ENCODE measurements at places on chromosomes 7 and 10. TPM values are rescaled to one million over a fixed set of nuclear protein-coding genes. Genes with fewer than 3 reads are reported as not detected.

DNA sequence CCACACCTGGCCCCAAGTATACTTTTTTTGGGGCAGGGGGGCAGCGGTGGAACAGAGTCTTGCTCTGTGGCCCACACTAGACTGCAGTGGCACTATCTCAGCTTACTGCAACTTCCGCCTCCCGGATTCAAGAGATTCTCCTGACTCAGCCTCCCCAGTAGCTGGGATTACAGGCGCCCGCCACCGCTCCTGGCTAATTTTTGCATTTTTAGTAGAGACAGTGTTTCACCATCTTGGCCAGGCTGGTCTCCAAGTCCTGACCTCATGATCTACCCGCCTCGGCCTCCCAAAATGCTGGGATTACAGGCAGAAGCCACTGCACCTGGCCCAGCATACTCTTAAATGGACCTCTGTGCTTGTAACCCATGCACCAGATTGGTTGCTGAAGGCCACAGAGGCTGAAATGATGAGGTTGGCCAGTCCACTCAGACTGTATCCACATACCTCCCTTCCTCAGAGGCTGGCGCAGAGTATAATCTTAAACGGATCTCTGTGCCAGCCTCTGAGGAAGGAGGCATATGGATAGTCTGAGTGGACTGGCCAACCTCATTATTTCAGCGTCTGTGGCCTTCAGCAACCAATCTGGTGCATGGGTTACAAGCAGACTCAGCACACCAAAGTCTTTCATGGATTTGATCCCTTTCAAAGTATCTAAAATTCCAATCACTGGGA is 3.0 kb downstream of the CALN1 start:
- ATAC-seq: no peak

GRCh38 chr10:121935702-121936101 is 7.9 kb upstream of the ATE1 start:
- no peak for ATAC-seq

- ATAC-seq: no peak
Observed at GRCh38 chr10:34596351-34596750, 218.7 kb downstream of the PARD3 start.

- ATAC-seq: peak; percentile 22
Observed at GRCh38 chr7:135274495-135275268, 41.0 kb downstream of the STRA8 start.

DNA sequence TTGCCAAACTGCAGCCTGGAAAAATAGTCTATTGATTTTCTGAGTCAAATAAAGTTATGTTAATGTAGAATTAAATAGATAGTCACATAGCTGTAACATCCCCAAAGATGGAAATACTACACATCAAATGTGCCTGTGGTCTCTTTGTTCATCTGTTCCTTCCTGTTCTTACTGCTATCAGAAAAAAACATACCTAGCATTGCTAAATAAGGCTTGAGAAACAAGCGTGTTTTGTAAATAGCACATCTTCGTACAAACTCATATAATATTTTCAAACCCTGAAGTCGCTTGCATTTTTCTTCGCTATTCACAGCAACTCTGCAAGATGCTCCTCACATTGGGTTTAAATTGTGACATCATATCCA is 116.1 kb downstream of the KLF6 start:
- no peak for ATAC-seq

- no peak for ATAC-seq
Observed at GRCh38 chr7:110050785-110051184, 1040.1 kb upstream of the LRRN3 start.

GRCh38 chr7:53209129-53209528 is 173.7 kb downstream of the POM121L12 start:
- no peak for ATAC-seq

DNA sequence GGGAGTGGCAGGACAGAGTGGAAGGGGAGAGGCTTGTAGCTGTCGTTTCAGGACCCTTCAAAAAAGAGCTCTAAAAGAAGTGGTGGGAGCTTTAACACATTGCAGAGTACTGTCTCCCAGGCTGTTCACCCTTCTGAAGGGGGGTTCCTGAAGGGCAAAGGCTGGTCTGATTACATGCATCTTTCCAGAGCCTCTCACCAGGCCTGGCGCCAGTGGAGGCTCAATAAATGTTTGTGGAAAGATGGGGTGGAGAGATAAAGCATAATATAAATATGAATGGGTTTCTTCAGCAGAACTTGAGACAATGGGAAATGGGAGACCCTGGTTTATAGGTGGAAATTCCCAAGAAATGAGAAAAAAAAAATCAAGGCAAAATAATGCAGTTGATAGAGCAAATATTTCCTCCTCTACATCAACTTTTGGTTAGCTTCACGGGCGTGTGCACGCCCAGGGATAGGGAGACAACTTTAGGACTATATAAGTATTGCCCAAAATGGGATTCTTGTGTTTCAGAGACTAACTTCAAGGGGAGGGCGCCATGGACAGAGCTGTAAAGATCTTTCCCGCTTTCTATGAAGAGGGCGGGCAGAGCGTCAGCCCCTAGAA is 613 bp upstream of the BUB3 start:
- ATAC-seq: no peak

- ATAC-seq: no peak
Observed at GRCh38 chr7:86149024-86149665, 494.6 kb upstream of the GRM3 start.

- ATAC-seq: no peak
Observed at GRCh38 chr7:18315241-18315640, 180.3 kb upstream of the HDAC9 start.

- ATAC-seq: no peak
Observed at GRCh38 chr7:31372231-31372959, 31.9 kb upstream of the NEUROD6 start.

DNA sequence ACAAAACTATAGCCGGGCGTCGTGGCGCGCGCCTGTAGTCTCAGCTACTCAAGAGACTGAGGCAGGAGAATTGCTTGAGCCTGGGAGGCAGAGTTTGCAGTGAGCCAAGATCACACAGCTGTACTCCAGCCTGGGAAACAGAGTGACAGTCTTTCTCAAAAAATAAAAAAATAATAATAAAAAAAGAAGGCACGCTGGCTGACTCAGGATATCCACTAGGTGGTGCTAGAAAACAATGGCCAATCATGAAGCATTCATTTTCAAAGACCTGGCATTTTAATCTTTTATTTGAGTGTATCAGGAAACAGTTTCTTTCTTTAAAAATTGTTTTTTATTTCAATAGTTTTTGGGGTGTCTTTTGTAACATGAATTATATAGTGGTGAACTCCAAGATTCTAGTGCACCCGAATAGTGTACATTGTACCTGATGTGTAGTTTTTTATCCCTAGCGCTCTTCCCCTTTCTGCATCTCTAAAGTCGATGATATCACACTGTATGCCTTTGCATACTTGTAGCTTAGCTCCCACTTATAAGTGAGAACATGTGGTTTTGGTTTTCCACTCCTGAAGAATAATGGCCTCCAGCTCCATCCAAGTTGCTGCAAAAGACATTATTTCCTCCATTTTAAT is 88.6 kb downstream of the LYZL1 start:
- ATAC-seq: no peak

DNA sequence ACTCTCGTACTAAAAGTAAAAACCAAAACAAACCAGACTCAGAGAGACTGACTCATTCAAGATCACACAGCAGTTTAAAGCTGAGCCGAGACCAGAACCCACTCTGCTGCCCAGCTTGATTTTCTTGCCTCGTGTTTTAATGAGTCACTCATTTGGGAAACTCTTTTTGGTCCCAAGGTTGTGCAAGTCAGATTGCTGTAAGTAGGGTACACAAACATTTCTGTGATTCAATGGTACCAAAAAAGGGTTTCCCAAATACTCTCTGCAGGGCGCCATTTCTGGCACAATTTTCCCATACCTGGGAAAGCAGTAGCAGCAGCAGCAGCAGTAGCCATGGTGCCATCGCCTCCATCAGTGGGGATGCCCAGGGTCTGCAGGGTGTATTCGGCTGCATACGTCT is 69.9 kb downstream of the ASAH2B start:
- no peak for ATAC-seq

DNA sequence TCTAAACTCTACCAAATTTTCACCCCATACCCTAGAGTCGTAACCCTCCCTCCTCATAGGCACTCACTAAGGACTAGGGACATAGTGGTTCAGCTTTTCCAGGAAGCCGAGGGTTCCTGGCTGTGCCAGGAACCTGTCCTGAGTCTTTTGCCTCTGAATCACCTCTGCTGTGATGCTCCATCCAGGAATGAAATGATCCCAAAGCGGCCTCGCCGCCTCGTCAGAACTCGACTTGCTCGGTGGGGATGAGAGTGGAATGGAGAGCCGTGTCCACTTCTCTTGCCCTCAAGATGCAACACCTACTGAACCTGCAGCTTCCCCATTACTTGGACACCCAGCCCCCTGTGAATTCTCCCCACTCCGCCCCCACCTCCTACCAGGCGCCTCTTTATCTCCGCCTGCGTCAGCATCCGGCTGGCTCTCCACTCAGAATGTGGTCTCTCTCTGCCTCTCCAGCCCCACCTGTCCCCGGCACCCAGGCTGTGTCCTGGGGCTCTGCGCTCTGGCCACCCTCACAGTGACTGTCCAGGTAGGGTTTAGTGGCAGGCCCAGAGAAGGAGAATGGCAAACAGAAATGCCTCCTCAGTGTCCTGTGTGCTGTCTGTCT is 366.1 kb upstream of the ZNF32 start:
- no peak for ATAC-seq

- no peak for ATAC-seq
Observed at GRCh38 chr10:1255118-1255517, 198.9 kb downstream of the WDR37 start.

GRCh38 chr7:35716038-35716803 is 21.3 kb upstream of the HERPUD2 start:
- ATAC-seq: peak; percentile 55

GRCh38 chr10:30813872-30814481 is 184.4 kb upstream of the LYZL2 start:
- ATAC-seq: peak; percentile 30

- no peak for ATAC-seq
Observed at GRCh38 chr7:41969561-41970105, 266.7 kb upstream of the INHBA start.

DNA sequence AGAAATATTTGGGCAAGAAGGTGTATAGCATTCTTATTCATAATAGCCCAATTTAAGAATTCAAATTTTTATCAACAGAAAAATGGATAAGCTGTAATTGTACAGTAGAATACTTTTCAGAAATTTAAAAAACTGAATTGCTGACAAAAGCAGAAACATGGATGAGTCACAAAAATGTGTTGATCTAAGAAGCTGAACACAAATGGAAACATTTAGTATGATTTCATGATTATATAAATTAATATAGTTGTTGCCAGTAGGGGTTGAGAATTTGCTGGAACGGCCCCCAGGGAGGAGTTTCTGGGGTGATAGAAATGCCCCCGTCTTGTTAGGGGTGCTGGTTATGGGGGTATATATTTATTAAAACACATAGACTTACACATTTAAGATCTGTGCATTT is 179.1 kb downstream of the KLF6 start:
- ATAC-seq: no peak

- ATAC-seq: peak; percentile 81
Observed at GRCh38 chr10:131453721-131454634, 142.5 kb upstream of the TCERG1L start.

- ATAC-seq: no peak
Observed at GRCh38 chr7:15832996-15833395, 146.5 kb upstream of the MEOX2 start.

GRCh38 chr7:30702200-30702599 is 19.9 kb upstream of the CRHR2 start:
- ATAC-seq: no peak

- no peak for ATAC-seq
Observed at GRCh38 chr7:935164-935873, 19.2 kb downstream of the ADAP1 start.

DNA sequence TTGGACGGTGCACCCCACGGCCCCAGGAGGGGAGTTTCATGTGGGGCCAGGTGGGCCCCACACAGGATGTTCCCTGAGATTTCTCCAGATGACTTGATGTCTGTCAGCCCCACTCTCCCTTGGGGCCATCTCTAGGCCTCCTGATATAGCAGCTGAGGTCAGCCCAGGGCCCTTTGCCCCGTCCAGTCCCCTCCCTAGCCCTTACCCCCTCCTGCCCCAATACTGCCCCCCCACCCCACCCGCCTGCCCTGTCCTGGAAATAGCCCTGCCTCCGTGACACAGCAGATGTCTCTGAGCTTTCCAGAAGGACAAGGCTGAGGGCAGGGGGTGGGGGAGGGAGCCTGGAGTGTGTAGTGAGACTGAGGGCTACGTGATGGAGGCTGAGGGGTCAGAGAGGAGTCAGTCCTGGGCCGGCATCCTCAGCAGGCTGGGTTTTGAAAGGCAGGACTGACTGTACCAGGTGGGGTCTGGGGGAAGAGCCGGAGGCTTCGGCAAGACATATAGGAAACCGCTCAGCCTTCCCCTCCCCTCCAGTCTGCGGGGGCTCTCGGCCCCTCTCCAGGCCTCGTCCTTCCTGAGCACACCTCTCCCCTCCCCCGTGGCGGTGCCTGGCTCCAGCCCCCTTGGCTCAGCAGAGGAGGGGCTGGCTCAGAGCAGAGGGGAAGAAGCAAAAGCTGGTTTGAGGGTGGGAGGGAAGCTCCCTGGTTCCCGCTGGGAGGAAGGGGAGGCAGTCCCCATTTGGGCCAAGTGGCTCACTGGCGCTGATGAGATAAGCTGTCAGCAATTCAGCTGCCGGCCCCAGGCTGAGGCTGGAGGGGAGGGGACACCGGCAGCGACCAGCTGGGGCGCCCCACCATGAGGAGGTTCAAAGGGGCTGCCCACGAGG is 2.0 kb downstream of the FLNC start:
- ATAC-seq: peak; percentile 16

DNA sequence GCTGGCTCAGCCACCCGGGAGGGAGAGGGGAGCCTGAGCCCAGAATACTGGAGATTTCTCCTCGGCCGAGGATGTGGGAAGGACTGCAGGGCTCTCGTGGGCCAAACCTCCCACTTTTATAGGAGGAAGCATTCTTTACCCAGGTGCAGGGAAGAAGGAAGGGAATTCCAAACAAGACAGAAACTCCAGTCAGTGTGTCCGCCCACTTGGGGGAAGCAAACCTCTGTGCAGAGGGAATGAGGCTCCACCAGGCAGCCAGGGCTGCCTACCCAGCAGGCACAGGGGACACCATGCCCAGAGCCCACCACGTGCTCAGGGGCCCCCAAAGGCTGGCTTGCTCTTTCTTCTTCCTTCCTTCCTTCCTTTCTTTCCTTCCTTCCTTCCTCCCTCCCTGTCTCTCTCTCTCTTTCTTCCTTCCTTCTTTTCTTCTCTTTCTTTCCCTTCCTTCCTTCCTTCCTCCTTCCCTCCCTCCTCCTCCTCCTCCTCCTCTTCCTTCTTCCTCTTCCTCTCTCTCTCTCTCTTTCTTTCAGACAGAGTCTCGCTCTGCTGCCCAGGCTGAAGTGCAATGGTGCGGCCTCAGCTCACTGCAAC is 15.4 kb upstream of the FZD9 start:
- ATAC-seq: no peak

GRCh38 chr10:3648170-3648569 is 136.8 kb downstream of the KLF6 start:
- ATAC-seq: no peak

Gene IRF5
- total RNA-seq: 0.21 TPM

Gene STOX1
- 25.6 TPM for total RNA-seq

Gene CYP2E1
- total RNA-seq: 0.73 TPM

Gene SEM1
- 85.8 TPM for total RNA-seq

Gene NSMCE4A
- total RNA-seq: 24.9 TPM

Gene IFIT1B
- 0.41 TPM for total RNA-seq

Gene RNF32
- total RNA-seq: 7.4 TPM

Gene ZNF467
- 5.8 TPM for total RNA-seq

Gene PRLHR
- total RNA-seq: not detected

Gene CLRN3
- total RNA-seq: not detected

Measured in motor neuron (in vitro differentiated cells).